Cortex of kidney (tissue), 1 donor: ENCODE measurements at places on chromosomes 16 and 17.

GRCh38 chr17:33106525-33107165 lies 115.0 kb downstream of the SPACA3 start:
- DNase-seq = no peak

DNA sequence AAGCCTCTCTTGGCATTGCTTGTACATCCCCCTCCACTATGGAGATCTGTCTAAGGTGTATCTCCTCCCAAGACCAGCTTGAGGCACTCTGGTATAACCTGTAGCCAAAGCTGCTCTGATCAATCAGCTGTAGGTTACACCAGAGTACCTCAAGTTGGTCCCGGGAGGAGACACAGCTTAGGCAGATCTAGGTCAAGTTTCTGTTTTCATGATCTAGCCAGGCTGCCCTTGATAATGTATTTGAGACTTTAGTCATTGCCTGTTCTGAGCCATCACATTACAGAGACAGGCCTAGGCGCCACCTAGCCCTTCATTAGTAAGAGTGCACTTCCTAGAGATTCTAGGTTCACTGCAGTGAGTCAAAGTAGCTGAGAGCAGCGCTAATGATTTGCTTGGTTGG lies 31.4 kb downstream of the ASGR1 start:
- no peak for DNase-seq

DNA sequence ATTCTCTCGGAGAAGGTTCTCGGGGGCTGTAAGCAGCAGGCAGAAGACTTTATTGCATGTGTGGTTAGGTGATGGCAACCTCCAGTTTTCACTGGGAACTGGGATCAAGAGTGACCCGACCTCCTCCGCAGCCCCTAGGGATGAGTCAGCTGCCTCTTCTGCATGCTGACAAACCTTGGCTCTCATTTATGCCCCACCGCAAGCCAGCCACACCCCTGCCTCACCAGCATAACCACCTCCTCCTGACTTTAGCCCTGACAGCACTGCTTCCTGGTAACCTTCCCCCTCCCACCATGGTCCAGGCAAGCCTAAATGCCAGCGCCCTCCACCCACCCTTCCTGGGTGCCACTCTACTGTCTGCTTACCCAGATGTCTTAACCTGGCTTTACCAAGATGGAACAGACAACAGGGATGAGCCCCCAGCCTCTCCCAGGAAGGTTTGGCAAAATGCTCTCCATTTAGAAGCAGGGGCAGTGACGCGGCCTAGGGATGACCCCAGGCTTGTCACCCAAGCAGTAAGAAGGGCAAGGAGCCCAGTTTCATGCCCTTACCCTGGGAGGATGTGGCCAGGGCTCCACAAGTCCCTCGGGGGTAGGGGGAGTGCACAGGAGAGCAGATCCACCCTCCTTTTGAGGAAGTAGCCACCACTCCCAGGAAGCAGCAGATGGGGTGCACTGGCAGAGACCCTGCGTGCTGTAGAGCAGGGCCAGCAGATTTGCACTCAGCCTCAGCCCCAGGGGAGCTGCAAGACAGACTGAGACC lies 73.5 kb downstream of the GOSR1 start:
- no peak for DNase-seq

- DNase-seq = no peak
Observed at GRCh38 chr16:83698964-83699363, 108.8 kb upstream of the HSBP1 start.

DNA sequence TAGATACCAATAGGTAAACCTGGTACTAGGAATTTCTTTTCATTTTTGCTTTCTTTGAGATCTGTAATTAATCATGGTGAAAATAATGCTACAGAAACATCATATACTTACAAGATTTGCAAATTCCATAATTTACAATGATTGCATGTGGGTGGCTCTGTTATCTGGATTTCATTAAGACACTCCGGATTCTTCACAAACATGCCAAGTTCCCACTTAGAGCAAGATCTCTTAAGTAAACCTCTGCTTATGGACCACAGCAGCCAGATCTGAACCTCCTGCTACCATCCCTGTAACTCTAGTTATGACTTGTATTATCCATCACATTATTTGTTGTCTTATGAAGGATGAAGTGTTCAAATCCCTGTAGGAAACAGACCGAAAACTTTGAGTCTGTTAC lies 424.7 kb downstream of the CDH13 start:
- DNase-seq = no peak

GRCh38 chr17:78514521-78514920 lies 62.7 kb downstream of the DNAH17 start:
- DNase-seq = no peak

DNA sequence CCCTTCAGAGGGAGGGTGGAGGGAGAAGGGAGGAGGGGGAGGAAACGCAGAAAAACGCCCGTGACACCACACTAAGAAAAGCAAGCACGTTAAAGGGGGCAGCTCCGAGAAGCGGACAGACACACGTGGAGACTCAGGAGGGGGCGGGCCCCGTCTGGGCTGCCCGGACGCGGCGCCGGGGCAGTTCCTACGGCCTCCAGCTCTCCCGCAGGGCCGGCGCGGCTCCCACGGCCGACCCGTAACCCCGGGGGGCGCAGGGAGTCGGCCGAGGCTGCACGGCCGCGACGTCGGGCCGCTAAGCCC lies 362 bp downstream of the KLHDC4 start:
- DNase-seq = no peak

GRCh38 chr17:64183815-64184214 lies 53.9 kb upstream of the ERN1 start:
- no peak for DNase-seq

- no peak for DNase-seq
Observed at GRCh38 chr17:68560966-68561720, 40.0 kb downstream of the FAM20A start.

DNA sequence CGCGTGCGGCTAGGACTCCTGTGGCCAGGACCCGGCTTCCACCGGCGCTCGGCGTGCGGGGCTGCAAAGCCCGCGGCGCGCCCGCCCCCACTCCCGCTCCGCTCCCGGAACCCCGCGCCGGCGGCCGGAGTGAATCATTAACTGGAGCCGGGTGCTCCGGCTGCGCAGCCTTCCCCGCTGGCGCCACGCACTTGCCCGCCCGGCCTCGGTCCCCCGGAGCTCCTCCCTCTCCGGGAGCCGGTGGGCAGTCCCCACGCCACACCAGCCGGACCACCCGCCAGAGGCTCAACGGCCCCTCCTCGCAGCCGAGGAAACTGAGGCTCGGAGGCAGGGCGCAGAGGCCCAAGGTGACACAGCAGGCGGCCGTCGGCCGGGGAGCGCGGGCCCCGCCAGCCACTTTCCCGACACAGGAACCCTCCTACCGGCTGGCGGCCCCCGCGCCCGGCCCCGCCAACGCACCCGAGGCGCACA lies 580 bp downstream of the BCAR1 start:
- no peak for DNase-seq

DNA sequence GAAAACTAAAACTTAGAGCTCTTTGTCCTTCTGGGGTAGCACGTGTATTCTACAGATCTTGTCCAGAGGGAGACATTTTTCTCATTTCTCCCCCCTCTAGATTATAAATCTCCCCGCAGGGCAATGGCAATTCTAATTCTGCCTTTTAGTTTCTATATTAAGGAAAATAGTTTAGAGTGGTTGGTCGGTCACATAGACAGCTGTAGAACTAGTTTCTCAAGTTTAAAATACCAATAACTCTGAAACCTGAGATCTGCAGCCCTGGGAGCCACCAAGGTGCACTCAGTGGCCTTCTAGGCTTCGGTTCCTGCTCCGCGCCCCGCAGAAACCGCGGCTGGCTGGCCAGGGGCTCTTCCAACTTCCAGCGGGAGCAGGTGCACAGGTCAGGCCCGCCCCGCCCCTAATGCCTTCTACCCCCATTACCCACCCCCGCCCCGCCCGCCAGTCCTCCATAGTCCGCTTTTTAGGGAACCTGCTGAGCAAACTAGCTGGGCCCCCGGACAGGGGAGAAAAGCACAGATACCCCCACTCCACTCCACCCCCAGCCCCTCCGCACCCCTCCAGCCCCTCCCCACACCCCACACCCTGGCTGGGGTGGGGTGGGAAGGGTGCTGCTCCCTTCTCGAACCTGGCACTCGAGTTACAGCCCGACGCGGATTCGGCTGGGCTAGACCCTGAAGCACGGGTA lies 431 bp downstream of the SLFN11 start:
- DNase-seq = no peak

DNA sequence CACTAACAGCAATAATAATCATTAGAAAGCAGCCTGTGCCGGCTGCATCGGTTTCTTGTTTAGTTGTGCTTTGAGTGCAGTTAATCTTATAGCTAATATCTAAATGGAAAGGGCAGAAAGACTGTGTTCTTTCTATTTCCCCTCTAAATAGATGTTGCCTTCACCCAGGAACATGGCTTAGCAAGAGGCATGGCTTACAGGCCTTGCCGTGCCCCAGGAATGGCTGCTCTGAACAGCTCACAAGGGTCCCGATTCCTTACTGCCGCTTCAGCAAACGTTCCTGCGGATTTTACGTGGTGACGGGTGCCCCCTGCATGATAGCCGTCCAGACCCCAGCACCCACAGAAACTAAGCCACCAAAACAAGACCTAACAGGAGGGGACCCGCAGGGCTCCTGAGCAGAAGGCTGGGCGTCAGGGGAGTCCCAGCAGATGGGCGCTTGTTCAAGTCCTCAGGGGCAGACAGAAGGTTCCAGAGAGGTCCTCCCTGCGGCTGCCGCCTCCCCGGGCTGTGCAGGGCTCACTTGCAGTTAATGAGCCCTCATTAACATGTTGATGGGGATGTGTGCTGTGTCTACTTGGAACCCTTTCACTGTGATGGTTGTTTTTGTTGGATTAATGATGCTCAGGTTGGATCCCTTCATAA lies 52.5 kb upstream of the ENPP7 start:
- no peak for DNase-seq

GRCh38 chr17:57767561-57767960 lies 22.5 kb upstream of the CCDC182 start:
- no peak for DNase-seq

DNA sequence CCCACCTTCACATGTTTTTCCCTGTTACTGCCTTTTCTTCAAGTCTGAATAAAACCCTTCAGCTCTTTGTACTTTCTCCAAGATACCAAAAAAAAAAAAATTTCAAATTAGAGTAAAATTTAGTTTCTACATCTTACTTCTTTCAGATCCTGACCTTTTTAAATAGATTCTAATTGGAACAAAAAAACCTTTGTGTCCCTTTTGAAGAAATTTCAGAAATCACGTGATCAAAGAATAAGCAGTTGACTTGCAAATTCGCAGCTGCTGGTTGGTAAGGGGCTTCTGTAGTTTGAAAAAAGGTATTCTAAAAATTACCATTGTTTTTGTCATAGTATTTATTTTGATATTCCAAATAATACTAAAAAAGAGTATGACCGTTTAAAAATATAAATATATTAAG lies 71.7 kb downstream of the CDC27 start:
- DNase-seq = no peak

DNA sequence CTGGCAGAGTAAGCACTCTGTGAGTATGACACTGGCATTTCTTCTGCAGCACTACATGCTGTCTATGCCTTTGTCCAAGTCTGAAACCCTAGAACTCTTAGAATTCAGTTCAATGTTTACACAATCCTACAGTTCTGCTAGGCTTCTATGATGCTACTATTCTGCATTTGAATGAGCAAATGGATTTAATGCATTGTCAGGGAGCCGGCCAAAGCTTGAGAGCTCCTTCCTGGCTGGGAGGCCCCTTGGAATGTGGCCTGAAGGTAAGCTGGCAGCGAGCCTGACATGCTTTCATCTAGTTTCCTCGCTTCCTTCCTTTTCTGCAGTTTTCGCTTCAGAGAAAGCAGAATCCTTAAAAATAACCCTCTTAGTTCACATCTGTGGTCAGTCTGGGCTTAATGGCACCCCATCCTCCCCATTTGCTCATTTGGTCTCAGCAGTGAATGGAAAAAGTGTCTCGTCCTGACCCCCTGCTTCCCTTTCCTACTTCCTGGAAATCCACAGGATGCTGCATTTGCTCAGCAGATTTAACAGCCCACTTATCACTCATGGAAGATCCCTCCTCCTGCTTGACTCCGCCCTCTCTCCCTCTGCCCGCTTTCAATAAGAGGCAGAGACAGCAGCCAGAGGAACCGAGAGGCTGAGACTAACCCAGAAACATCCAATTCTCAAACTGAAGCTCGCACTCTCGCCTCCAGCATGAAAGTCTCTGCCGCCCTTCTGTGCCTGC lies at the start of gene CCL2:
TSS of gene CCL2 (plus strand) at position 635 of the 730 bp plus-strand sequence. CDS start at position 700, 65 bp downstream.
- no peak for DNase-seq
